ENCODE measurements at places on chromosomes 2 and 18.

DNA sequence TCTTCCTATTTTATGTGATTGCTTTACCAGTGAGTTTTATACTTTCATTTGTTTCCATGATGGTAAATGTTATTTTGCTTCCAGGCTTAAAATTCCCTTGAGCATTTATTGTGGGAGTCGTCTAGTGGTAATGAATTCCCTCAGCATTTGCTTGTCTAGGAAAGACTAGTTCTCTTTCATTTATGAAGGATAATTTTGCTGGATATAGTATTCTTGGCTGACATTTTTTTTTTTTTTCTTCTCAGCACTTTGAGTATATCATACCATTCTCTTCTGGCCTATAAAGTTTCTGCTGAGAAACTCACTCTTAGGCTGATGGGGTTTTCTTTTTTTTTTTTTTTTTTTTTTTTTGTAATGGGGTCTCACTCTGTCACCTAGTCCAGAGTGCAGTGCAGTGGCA lies 99.1 kb downstream of the EDAR start:
- DNase-seq, result no peak

GRCh38 chr2:9251154-9252001 lies 44.8 kb downstream of the ASAP2 start:
- DNase-seq, result no peak

- no peak for DNase-seq
These were observed 18.5 kb downstream of the B3GNT7 start for GRCh38 chr2:231413921-231414476.

DNA sequence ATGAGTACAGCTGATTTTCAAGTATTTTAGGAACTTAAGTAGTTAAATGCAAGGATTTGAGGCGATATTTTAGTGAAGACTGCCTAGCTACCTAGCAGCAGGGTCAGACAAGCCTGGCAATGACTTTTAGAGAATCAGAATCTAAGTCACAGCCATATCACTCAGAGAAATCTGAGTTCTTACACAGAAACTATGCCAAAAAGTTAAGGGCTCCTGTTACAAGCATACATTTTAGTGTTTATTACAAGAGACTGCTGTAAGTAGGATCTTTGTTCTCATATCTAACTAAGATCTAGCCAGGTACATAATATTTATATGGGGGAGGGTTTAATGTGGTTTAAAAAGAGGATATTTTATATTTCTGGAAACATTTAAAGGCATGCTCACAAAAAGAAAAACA lies 37.5 kb downstream of the MAP4K3 start:
- DNase-seq, result no peak

DNA sequence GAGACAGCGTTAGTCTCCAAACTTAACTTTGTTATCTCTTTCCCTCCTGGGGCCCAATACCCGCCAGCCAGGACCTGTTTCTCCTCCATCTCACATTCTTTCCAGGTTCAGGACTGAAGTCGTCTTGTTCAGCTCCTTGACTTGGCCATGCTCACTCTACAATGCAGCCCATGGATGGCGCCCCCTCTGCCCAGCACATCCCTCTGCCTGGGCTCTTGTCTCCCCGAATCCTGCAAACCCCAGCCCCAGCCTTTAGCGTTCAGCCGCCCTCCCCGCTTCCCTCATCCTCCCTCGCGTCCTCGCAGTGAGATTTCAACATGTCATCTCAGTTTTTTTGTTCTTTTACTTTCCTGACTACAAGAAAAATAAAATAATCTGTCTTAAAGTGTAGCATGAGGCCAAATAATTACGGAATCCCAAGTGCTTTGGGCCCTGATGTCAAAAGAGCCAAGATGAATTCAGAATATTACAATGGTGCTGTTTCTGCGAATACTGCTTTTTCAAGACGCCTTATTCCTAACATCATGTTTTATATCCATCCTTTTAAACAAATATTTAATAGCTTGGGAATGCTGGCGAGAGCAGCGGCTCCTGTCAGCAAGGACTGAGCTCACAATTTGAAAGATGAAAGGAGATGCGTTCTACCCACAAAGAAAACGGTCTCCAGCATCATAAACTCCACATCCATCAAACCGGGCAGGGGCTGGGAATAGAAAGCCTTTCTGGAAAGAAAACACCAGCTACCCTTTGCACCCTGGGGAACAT lies 1.0 kb downstream of the FAM178B start:
- DNase-seq, result no peak

GRCh38 chr18:43283299-43283698 lies 6.0 kb upstream of the SYT4 start:
- DNase-seq, result no peak

DNA sequence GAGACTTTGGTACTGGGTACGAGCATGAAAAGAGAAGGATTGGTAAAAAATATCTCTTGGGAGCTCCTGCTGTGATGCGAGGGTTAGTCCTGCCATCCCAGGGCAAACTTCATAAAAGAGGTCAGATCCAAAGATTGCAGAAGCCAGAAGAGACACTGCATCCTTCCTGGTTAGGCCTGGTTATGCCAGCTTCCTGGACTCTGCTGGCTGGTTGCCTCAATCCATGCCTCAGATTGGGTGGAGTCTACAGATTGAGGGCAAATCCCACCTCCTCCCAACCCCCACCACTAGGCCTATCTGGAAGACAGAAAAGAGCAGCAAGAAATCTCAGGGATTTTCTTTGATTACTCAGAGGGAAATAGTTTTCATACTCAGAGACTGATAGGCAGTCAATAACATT lies 5.3 kb upstream of the ACADL start:
- no peak for DNase-seq

DNA sequence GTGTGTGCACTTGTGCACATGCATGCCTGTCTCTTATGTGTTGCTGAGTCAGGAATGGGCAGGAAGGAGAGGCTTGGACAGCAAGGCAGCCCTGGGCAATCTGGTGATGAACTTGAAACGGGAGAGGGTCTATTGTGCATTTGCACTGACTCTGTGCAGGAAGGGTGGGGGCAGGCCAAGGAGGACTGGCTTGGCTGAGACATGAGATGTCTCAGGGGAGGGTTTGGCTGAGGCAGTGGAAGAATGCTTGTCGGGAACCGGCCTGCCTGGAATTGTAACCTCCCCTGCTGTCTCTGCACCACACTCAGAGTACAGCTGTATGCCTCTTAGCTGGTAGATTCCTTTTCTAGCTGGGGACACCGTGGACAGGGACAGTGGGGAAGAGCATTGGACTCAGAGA lies 176.1 kb upstream of the TNP1 start:
- no peak for DNase-seq

GRCh38 chr2:239882331-239882732 lies 142.8 kb downstream of the NDUFA10 start:
- DNase-seq, result peak; percentile 33

DNA sequence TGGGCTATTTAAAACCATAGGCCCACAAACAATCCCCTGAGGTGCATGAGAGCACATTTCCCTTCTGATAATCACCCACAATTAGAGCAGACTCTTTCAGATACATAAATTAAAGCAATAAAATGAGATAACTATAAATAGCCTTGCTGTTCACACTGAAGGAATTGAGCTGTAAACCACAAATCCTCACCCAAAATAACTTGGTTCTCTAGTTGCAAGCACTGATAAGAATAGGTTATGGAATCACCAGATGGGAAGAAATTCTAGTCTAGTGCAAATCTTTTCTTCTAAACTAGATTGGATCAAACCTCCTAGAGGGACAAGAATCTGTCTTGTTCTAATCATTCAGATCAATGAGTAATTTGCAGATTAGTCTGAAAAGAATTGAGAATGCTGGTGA lies 64.6 kb downstream of the NAB1 start:
- DNase-seq, result no peak

- no peak for DNase-seq
These were observed 51.0 kb downstream of the WDPCP start for GRCh38 chr2:63537306-63537705.

- no peak for DNase-seq
These were observed 170.3 kb upstream of the SPRED2 start for GRCh38 chr2:65602603-65603235.

DNA sequence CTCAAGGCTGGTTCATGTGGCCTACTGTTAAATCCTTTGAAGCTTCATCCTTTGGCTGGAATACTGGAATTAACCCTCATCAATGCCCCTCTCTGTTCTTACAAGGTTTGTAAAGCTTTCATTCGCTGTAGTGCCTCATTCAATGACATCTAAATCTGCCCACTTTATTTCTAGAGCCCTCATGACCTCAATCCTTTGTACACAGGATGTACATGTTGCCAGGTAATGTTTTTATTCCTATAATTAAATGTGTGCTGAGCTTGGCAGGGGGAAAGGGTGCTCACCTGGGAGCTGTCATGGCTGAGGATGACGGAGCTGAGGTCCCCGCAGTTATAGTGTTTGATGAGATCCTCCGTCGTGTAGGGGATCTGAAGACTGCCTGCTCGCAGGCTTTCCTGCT lies 39.3 kb downstream of the TRABD2A start:
- DNase-seq, result no peak

GRCh38 chr2:150697596-150697995 lies 210.1 kb upstream of the RND3 start:
- no peak for DNase-seq

DNA sequence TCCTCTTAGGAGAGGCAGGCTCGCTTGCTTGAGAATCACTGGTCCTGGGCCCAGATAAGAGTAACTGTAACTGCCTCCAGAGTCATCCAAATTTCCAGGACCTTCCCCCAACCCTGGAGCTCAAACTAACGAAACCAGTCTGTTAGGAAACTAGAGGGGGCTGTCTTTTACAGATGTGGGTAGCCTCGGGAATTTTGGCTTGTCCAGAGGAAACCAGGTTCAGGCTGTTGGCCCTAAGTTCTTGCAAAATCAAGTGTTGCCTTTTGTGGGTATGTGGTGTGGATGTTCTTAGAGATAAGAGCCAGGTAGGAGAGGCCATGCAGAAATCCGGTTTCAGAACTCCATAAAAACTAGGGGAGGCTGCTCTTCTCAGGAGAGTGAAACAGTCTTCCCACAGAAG lies 125.0 kb upstream of the DLX2 start:
- no peak for DNase-seq

GRCh38 chr2:47070155-47070919 lies 84.8 kb downstream of the STPG4 start:
- no peak for DNase-seq

DNA sequence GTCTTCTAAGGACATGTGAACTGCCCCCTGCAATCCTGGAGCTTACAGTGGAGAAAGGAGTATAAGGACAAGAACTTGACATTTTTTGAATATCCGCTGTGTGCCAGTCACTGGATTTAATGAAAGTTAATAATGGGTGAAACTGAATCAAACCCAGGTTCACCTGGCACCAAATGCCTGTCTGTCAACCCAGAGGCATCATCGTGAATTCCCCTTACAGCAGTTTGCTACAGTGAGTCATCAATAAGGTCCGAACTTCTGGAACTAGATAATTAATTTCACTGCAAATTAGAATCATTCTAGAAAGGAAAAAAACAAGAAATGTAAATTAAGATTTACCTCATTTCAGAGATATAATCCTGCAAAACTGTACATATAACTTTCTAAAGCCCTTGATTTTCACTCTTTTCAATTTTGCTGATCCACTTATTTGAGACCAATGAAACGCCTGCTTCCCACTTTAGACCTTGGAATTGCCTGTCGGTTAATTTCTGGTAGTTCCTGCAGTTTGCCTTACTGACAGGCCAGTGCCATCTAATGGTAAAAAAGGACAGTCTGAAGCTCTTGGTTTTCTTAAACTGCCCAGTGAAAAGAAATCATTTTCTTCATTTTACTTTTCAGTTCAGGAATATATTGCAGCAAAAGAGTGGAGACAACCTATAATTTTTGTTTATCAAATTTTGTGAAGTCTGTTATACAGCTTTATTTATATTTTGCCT lies 8.2 kb downstream of the DSG2 start:
- no peak for DNase-seq

DNA sequence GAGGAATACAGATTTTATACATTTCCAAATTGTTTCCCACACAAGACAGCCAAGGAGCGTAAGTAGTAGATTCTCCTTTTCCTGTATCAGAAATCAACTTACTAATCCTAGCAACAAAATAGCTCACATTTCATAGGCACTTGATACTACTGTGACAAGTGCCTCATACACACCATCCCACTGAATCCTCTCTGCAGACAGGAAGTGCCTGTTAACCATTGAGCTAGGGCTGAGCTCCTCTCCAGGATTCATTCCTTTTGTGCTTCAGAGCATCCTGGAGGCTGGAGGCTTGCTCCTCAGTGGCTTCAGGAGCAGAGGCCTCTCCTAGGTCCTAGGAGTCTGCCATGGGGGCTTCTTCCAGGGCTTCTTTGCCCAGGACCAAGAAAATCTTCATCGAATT lies 20.8 kb upstream of the ZNF396 start:
- DNase-seq, result no peak

GRCh38 chr2:86293612-86294011 lies 43.8 kb downstream of the REEP1 start:
- DNase-seq, result no peak

- no peak for DNase-seq
These were observed 139.6 kb upstream of the ARHGAP28 start for GRCh38 chr18:6589923-6590322.

DNA sequence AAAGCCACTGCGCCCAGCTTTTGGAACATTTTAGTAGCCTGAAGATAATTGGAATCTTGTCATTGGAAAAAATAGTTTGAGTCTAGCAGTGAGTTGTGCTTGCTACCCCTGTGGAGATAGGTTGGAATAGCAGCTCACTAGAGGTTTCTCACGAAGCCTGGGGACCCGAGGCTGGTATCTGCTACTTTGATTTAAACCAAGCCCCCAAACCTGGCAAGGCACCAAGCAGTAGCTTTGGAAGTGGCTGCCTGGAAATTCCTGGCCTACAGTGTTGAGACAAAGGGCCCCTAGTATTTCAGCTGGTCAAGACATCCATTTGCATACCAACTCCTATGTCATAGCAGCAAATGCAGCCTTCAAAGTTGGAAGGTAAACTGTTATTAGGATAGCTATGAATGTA lies 42.1 kb downstream of the NOP58 start:
- DNase-seq, result no peak

- no peak for DNase-seq
These were observed 509.2 kb upstream of the SPHKAP start for GRCh38 chr2:228690681-228691080.
